ENCODE measurements at places on chromosomes 5 and 9. TPM values are rescaled to one million over a fixed set of nuclear protein-coding genes. Genes with fewer than 3 reads are reported as not detected.

BARHL1 gene
- not detected for total RNA-seq

BTNL9 gene
- total RNA-seq: not detected

LCN9 gene
- total RNA-seq: not detected

LCN12 gene
- total RNA-seq: 1.8 TPM

UGT3A2 gene
- not detected for total RNA-seq

MGAT1 gene
- 106 TPM for total RNA-seq

AFAP1L1 gene
- total RNA-seq: not detected

IFNB1 gene
- 0.23 TPM for total RNA-seq

ELAVL2 gene
- total RNA-seq: not detected

PTGS1 gene
- total RNA-seq: 0.54 TPM

FOXD4 gene
- total RNA-seq: 0.22 TPM

CYLC2 gene
- total RNA-seq: not detected

DNA sequence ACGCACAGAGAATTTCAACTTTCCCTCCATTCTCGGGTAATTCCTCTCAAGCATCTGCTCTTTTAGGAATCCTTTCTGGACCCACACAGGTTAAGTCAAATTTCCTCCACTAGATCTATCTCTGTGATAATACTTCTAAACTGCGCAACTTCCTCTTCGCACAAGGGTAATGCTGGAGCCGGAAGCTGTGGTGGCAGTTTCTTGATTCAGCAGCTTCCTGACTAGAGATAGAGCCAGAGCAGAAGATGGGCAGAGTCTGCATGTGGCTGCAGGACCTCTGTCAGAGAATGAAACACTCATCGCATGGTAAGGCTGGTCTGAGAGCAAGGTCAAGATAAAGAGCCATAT is 11.1 kb upstream of the CDC42SE2 start:
- peak overlapping the region; percentile 89 for H3K4me3 ChIP-seq
- H3K4me1 ChIP-seq: peaks cover 69% of the 10 kb centered on the region
- H3K27ac ChIP-seq: peak overlapping the region; percentile 99
- H3K27me3 ChIP-seq: no peaks in the 10 kb centered on the region
- peaks cover 14% of the 10 kb centered on the region for H3K36me3 ChIP-seq

DNA sequence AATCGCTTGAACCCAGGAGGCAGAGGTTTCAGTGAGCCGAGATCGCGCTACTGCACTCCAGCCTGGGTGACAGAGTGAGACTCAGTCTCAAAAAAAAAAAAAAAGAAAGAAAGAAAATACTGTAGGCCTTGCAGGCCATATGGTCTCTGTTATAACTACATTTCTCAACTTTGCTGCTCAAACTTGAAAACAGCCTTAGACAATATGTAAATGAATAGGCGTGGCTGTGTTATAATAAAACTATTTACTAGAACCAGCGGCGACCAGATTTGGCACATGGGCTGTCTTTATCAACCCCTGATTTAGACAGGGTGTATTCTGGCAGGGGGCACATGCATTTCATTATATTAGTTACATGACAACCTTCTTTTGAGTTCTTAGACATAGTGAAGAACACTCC is 130.0 kb downstream of the C9orf152 start:
- H3K4me3 ChIP-seq: no peak overlapping the region
- H3K4me1 ChIP-seq: peaks cover 42% of the 10 kb centered on the region
- H3K36me3 ChIP-seq: peaks cover 20% of the 10 kb centered on the region
- no peaks in the 10 kb centered on the region for H3K27me3 ChIP-seq
- H3K27ac ChIP-seq: no peak overlapping the region

DNA sequence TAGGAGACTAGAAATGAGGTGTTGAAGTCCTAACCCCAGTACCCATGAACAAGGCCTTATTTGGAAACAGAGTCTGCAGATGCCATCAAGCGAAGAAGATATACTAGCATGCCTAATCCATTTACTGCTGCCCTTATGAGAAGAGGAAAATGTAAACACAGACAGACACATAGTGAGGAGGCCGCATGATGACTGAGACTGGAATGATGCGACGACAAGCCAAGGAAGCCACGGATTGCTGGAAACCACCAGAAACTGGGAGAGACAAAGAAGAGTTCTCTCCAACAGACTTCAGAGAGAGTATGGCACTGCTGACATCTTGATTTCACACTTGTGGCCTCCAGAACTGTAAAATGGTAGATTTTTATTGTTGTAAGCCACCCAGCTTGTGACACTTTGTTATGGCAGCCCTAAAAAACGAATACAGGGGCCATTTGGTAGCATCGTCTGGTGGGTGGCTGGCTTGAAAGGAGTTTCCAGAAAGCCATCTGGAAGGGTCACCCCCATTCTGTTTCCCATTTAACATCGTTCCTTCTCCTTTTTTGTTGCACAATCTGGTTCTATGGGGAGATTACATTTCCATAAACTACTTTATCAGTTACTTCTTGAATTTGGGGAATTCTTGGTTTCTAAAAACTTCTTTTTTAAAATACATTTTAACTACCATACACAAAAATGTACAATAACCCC is 193.1 kb downstream of the HSD17B3 start:
- no peak overlapping the region for H3K27ac ChIP-seq
- no peak for DNase-seq

GRCh38 chr5:25181249-25181648 is 536.5 kb upstream of the CDH10 start:
- H3K36me3 ChIP-seq: no peaks in the 10 kb centered on the region
- H3K4me1 ChIP-seq: no peaks in the 10 kb centered on the region
- no peak overlapping the region for H3K4me3 ChIP-seq
- no peak for DNase-seq

DNA sequence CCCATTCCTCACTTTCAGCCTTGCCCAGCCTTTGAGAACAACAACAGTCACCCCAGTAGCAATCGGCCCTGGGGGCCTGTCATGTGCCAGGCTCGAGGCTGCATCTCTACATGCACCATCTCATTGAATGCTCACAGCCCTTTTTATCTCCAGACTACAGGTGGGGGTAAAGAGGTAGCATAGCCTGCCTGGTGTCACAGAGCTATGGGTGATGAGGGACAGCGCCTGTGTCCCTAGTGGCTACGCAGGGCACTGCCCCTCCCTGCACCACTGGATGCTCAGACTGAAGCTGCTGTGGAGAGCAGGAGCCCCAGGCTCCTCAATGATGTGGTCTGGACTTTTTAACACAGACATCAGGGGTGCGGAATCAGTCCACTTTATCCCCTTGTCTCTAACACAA is 2.8 kb downstream of the CAMK2A start:
- no peak overlapping the region for H3K4me3 ChIP-seq
- no peaks in the 10 kb centered on the region for H3K4me1 ChIP-seq
- DNase-seq: no peak
- no peak overlapping the region for H3K27ac ChIP-seq
- no peaks in the 10 kb centered on the region for H3K36me3 ChIP-seq

DNA sequence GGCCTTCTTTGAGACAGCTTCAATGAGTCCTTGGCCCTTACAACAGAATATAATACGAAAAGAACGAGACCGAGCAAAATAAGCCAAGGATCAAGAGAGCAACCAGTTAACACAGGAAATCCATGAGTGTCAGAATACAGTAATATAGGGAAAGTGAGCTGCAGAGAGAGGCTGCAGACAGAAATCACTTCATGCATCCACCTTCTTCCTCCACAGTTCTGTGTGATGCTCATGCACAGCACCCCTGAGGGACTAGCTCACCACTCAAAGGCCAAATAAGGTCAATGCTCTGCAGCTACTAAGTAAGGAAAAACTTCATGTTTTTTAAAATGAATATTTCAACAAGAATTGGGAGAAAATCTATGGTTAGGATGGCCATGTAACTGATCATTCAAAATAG is 257.1 kb downstream of the MCTP1 start:
- no peak overlapping the region for H3K4me3 ChIP-seq
- no peaks in the 10 kb centered on the region for H3K36me3 ChIP-seq
- H3K4me1 ChIP-seq: peaks cover 21% of the 10 kb centered on the region
- DNase-seq: no peak
- peaks cover 4% of the 10 kb centered on the region for H3K27me3 ChIP-seq

DNA sequence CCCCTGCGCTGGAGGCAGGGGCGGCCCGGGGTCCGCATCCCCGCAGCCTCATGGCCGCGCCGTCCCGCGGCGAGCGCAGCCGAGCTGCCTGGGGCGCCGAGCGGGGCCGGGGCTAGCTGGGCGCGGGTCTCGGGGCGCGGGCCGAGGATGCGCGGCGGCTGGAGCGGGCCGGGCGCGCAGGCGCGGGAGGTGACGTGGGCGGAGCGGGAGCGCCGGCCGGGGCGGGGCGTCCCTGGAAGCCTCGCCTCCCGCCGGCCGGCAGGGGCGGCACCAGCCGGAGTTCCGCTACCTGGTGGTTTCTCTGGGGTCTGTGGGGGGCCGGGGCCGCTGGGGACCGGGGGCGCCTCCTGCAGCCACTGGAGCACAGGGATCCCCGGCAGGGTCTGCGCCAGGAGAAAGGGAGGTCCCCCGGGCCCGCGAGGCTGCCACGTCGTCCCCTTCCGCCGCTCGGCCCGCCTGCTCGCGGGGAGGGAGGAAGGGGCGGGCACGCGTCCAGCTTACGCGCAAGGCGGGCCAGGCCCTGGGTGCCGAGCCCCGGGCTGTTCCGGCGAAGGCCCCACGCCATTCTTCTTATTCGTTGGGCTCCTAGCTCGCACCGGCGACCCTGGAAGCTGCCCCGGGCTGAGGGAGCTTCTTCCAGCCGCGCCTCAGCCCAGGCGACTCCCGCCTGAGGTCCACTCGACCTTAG is at the start of gene LPCAT1:
TSS of gene LPCAT1 (minus strand) at position 168 of the 688 bp plus-strand sequence. CDS start at position 52, 116 bp downstream.
- DNase-seq: peak; percentile 74
- peaks cover 15% of the 10 kb centered on the region for H3K4me1 ChIP-seq
- H3K27ac ChIP-seq: peak within 1 kb of the TSS; percentile 34
- H3K4me3 ChIP-seq: peak within 1 kb of the TSS; percentile 91

GRCh38 chr5:108681079-108681921 is 66.4 kb upstream of the FER start:
- no peak overlapping the region for H3K4me3 ChIP-seq
- peaks cover 15% of the 10 kb centered on the region for H3K27me3 ChIP-seq
- no peaks in the 10 kb centered on the region for H3K36me3 ChIP-seq
- H3K27ac ChIP-seq: no peak overlapping the region
- DNase-seq: no peak

- no peak for DNase-seq
- H3K36me3 ChIP-seq: no peaks in the 10 kb centered on the region
- H3K4me1 ChIP-seq: no peaks in the 10 kb centered on the region
These were observed 110.1 kb downstream of the WNK2 start for GRCh38 chr9:93294011-93294410.

DNA sequence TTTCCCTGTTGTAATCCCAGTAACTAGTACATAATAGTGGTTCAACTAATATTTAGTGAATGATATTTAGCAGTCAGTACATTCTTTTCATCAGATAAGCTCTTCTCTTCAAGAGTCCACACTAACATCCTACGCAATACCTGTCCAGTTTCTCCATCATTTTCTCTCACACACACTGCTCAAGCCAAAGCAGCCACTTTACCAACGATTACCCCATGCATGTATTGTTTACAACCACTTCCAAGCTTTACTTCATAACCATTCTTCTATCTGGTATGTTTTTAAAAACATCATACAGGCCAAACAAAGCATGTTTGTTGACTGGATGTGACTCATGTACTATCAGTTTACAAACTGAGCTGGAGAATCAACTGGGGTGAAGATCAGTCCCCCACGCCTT is 7.3 kb downstream of the UBTD2 start:
- no peak for DNase-seq
- H3K27me3 ChIP-seq: peaks cover 2% of the 10 kb centered on the region
- H3K36me3 ChIP-seq: peaks cover 3% of the 10 kb centered on the region
- peaks cover 18% of the 10 kb centered on the region for H3K4me1 ChIP-seq

- peaks cover 4% of the 10 kb centered on the region for H3K27me3 ChIP-seq
- no peak for DNase-seq
- H3K4me1 ChIP-seq: no peaks in the 10 kb centered on the region
These were observed 24.2 kb downstream of the OCLN start for GRCh38 chr5:69516769-69517168.

GRCh38 chr9:115164511-115164974 is 46.6 kb upstream of the TNC start:
- no peak overlapping the region for H3K4me3 ChIP-seq
- DNase-seq: no peak
- H3K36me3 ChIP-seq: peaks cover 5% of the 10 kb centered on the region
- no peak overlapping the region for H3K27ac ChIP-seq
- H3K4me1 ChIP-seq: no peaks in the 10 kb centered on the region

GRCh38 chr9:75852746-75853145 is 37.7 kb upstream of the PCSK5 start:
- no peak overlapping the region for H3K27ac ChIP-seq
- no peaks in the 10 kb centered on the region for H3K27me3 ChIP-seq
- DNase-seq: no peak
- H3K4me1 ChIP-seq: no peaks in the 10 kb centered on the region
- H3K4me3 ChIP-seq: no peak overlapping the region

GRCh38 chr5:34553581-34553980 is 102.5 kb upstream of the RAI14 start:
- H3K27ac ChIP-seq: no peak overlapping the region
- H3K4me3 ChIP-seq: no peak overlapping the region
- peaks cover 5% of the 10 kb centered on the region for H3K27me3 ChIP-seq
- no peaks in the 10 kb centered on the region for H3K4me1 ChIP-seq
- no peaks in the 10 kb centered on the region for H3K36me3 ChIP-seq

DNA sequence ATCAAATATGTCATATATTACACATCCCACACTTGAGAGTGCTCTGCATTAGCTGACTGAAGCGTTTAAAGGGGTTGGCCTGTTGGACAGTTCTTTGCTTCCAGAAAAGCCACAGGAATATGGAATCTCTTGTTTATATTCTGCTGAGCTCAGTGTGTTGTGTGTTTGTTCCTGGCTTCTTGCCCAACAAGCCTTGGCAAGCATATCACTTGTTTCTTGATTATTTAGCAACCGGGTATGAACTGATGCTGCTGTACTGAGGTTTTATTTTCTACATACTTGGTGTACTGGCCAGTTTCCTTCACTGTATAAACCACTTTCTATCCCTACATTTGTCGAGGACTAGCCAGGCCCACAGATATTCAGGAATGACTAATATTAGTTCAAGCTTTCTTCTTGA is 378.9 kb downstream of the KCTD16 start:
- no peak for DNase-seq
- no peaks in the 10 kb centered on the region for H3K36me3 ChIP-seq
- H3K27me3 ChIP-seq: no peaks in the 10 kb centered on the region
- H3K4me1 ChIP-seq: no peaks in the 10 kb centered on the region
- no peak overlapping the region for H3K27ac ChIP-seq
- H3K4me3 ChIP-seq: no peak overlapping the region

- no peaks in the 10 kb centered on the region for H3K36me3 ChIP-seq
- no peak overlapping the region for H3K27ac ChIP-seq
- peaks cover 2% of the 10 kb centered on the region for H3K27me3 ChIP-seq
- no peaks in the 10 kb centered on the region for H3K4me1 ChIP-seq
- DNase-seq: no peak
These were observed 112.5 kb downstream of the HAPLN1 start for GRCh38 chr5:83608122-83608521.

GRCh38 chr5:7186818-7187217 is 209.1 kb upstream of the ADCY2 start:
- H3K27ac ChIP-seq: no peak overlapping the region
- DNase-seq: no peak
- H3K4me3 ChIP-seq: no peak overlapping the region
- H3K4me1 ChIP-seq: no peaks in the 10 kb centered on the region
- H3K27me3 ChIP-seq: no peaks in the 10 kb centered on the region

- no peaks in the 10 kb centered on the region for H3K36me3 ChIP-seq
- peaks cover 16% of the 10 kb centered on the region for H3K4me1 ChIP-seq
- H3K27ac ChIP-seq: no peak overlapping the region
These were observed 201.7 kb downstream of the EFNA5 start for GRCh38 chr5:107469064-107469463.
